Spinal cord (tissue), 10 donors: ENCODE measurements at places on chromosomes 7 and 10. TPM values are rescaled to one million over a fixed set of nuclear protein-coding genes. Genes with fewer than 3 reads are reported as not detected.

DNA sequence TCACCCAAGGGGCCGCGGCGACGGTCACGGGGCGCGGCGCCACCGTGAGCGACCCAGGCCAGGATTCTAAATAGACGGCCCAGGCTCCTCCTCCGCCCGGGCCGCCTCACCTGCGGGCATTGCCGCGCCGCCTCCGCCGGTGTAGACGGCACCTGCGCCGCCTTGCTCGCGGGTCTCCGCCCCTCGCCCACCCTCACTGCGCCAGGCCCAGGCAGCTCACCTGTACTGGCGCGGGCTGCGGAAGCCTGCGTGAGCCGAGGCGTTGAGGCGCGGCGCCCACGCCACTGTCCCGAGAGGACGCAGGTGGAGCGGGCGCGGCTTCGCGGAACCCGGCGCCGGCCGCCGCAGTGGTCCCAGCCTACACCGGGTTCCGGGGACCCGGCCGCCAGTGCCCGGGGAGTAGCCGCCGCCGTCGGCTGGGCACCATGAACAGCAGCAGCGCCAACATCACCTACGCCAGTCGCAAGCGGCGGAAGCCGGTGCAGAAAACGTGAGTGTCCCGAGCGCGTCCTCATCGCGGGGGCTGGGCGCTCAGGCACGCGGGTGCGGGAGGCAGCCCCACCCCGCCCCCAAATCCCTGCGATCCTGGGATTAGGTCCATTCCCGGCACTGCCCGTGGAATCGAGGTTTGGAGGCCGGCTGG is 509 bp downstream of the AHR start:
- DNase-seq = no peak

DNA sequence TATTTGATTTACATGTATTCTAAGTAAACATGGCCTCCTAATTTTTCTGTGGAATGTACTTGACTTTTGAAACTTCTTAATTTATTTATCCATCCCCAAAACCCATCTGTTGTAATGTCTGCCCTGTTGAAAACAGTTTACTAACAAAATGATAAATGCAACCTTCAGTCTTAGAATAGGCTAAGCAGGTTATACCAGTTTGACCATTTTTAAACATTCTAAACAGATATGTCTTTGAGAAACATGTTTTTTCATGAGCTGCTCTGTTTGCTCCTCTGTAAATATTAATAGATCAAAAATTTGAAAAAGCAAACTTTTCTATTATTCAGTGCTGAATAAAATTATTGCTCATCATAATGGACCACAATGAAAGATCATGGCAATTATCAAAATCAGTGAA is 33.4 kb upstream of the NRBF2 start:
- DNase-seq = no peak

DNA sequence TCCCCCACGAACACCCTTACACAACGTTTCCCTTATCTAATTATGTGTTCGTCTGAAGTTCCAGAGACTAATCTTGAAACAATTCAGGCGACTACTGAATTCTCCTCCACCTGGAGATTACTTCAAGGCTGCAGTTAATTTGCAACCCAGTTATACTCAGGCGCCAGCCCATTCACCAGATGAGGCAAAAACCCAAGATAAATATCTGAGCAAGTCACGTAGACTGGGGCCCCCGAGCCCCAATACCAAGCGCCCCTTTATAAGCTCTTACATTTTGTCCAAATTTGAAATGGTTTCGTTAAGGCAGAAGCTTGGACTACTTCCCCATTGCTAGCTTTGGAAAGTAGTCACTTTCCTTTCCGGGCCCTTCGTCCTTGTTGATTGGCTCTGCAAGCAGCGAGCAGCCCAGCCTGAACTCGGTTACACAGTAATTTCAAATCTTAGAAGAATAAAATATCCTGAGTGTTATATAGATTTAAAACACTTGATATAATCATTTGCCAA is 1.2 kb downstream of the TPK1 start:
- no peak for DNase-seq

DNA sequence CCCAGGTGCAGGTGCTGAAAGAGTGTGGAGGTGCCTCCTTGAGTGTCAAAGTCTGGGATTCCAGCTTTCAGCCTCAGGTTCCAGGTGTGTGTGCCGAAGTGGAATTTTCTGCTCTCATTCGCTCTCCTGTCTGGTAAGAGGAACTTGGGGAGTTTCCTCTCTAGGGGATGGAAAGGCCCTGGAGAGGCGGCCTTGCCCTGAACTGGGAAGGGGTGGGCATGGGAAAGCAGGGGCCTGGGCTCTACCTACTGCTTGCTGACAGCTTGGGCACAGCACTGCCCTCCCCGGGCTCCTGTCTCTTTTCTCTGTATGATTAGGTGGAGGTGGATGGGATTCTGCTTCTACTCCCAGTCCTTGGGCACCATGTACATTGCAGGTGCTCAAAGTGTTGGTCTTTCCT is 192.8 kb downstream of the ZNF716 start:
- DNase-seq = no peak

IL2RA gene
- total RNA-seq = not detected

SRRM3 gene
- 7.2 TPM for total RNA-seq

- DNase-seq = peak; percentile 51
Measured at GRCh38 chr10:114404171-114405010, at the start of gene AFAP1L2. Gene AFAP1L2, minus strand, starts transcription at chr10:114404502. Its CDS starts 47 bp downstream, at chr10:114404455.

- DNase-seq = no peak
Measured at GRCh38 chr10:86646933-86647332, 7.4 kb upstream of the OPN4 start.

PCDH15 gene
- total RNA-seq = 46.8 TPM

DNA sequence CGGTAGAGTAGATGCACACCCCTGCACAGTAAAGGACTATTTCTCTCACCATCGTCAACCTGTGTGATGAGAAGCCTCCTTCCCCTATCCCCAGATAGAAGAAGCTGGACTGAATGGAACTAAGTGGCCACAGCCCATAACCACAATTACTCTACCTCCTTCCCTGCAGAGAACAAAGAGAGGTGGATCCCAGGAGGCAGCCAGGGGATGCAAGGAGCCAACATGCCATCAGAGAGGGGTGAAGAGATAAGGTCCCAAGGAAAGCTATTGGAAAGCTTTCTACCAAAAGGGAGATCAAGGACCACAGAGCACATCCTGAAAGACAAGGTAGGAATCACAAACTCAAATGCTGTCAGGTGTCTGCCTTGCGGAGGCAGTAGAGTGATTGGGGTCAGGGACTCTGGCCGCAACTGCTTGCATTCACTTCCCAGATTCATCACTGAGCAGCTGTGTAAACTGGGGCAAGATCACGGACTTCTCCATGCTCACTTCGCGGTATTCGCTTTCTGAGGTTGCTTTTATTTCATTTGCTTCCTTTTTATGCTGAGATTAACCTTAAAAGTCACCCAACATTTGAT is 81.6 kb upstream of the MYO3A start:
- no peak for DNase-seq

- no peak for DNase-seq
Measured at GRCh38 chr7:39838326-39838725, 111.7 kb upstream of the CDK13 start.

PLXDC2 gene
- total RNA-seq = 83.1 TPM

ANKRD1 gene
- total RNA-seq = 0.17 TPM

CLRN3 gene
- total RNA-seq = 0.20 TPM

DNA sequence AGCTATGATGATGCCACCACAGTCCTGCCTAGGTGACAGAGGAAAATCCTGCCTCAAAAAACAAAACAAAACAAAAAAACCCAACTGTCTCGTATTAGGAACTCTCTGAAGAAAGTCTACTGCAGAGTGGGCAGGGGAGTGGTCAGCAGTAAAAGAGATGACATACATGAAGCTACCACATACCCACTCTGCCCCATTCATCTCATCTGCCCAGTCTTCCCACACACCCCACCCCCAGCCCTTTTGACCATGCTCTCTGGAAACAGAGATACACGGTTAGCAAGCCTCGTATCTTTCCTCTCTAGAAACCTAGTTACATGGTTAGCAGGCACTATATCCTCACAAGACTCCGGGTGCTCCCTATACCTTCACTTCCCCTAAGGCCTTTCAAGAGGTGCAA is 8.3 kb downstream of the SLC37A3 start:
- DNase-seq = no peak

GRCh38 chr7:77571801-77572200 is 34.7 kb downstream of the PTPN12 start:
- no peak for DNase-seq

- no peak for DNase-seq
Measured at GRCh38 chr7:55081472-55082227, 62.8 kb downstream of the EGFR start.

DNA sequence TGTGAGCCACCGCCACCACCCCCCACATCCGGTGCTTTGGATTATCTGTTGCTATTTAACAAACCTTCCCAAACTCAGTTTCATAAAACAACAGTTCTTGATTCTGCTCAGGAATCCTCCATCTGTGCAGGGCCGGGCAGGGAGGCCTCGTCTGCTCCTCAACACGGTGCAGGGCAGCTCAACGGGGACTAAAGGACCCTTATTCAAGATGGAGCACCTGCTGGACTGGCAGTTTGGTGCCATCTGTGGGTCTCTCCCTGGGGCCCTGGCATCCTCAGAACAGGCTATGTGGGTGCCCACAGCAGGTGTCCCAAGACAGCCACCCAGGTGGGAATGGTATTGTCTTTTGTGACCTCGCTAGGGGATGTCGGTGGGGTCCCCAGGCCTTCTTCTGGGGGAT is 31.0 kb upstream of the ELFN1 start:
- no peak for DNase-seq

- no peak for DNase-seq
Measured at GRCh38 chr10:92702301-92702916, 12.7 kb downstream of the HHEX start.

DGKI gene
- total RNA-seq = 75.0 TPM

GRCh38 chr10:32179836-32180235 is 123.6 kb upstream of the KIF5B start:
- DNase-seq = no peak

ASB15 gene
- not detected for total RNA-seq

GRCh38 chr10:132641401-132641800 is 103.8 kb downstream of the INPP5A start:
- DNase-seq = no peak

MRPL32 gene
- total RNA-seq = 55.9 TPM
